T-helper 1 cell (primary cell): ENCODE measurements at places on chromosomes 11 and 22.

GRCh38 chr11:130670200-130670599 is 221.8 kb downstream of the ADAMTS15 start:
- no peak for DNase-seq

DNA sequence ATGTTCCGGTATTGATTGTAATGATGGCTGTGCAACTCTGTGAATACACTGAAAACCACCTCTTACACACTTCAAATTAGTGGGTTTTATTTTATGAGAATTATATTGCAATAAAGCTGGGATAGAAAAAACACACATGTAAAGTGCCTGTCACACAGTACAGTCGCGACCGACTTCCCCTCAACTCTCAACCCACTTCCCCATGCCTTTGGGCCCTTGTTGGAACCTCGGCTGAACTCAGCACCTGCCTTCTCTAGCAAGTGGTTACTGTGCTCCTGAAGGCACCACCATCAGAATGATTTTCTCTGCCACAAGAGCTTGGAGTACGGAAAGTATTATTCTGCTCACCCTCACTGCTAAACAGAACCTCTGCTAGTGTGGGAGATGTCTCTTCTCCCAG is 13.5 kb downstream of the KCNJ1 start:
- DNase-seq, result no peak

DNA sequence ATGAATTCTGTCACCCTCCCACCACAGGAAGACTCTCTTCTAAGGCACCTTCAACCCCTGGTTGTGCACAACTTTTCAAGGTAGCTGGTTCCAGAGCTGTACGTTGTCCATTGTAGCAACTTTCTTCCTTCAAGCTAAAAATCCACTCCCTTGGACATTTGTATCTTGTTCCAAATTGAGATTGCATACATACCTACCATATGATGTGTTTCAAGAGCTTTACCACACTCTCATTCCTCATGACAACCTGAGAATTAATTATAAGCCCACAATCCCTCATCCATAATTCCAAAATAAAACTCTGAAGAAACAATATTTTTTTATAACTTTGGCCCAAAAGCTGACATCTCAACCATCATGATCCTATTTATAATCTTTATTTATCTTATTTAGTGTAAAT is 3.0 kb downstream of the OR52W1 start:
- no peak for DNase-seq

DNA sequence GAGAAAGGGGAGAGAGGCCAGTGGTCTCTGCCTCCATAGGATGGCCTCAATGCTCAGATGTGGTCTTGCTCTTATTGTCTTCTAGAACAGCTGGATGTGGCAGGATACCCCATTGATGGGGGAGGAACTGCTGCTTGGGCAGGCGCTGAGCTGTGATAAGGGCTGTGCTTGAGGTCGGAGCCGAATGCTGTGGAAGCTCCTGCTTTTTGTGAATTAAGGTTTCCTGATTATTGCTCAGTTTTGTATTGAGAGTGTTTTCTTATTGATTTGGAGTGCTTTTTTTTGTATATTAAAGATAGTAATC is 57.2 kb downstream of the CABIN1 start:
- no peak for DNase-seq

DNA sequence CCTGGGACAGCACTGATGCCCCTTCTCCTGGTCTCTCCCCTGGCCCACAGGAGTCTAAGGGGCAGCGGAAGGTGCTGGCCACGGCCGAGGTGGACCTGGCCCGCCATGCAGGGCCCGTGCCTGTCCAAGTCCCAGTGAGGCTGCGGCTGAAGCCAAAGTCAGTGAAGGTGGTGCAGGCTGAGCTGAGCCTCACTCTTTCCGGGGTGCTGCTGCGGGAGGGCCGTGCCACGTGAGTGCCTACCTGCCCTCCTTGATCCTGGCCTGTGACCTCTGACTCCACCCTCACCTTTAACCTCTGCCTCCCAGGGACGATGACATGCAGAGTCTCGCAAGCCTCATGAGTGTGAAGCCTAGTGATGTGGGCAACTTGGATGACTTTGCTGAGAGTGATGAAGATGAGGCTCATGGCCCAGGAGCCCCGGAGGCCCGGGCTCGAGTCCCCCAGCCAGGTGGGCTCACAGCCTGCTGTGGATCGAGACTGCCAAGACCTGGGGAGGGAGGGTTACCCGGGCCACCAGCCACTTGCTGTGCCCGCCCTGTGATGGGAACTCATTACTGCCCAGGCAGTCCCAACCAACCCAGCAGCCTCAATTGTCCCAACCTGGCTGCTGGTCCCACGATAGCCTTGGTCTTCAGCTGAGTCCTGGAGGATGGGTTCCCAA is 4.3 kb downstream of the EHBP1L1 start:
- no peak for DNase-seq
